ENCODE measurements at places on chromosomes 4 and X.
A peak's percentile ranks its signal among the peaks of the same experiment; 100 is the strongest.

GRCh38 chr4:11197631-11198341 lies 230.9 kb downstream of the HS3ST1 start:
- no peak for DNase-seq

DNA sequence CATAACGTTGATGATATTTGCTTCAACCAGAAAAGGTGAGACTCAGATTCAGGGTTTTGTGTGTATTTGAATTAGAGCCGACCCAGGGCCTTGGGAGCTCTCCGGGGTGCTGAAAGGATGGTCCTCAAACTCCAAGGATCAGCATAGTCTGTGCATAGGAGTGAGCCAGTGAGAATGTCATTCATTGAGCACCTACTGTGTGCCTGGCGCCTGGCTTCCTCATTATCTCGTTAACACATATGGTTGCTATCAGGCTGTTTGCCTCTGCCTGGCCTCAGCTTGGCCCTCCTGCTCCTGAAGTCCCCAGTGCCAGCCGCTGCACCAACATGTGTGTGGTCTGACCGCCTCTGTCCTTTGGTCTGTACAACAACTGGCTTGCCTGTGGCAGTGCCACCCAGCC lies 25.1 kb upstream of the JAKMIP1 start:
- DNase-seq, result no peak

DNA sequence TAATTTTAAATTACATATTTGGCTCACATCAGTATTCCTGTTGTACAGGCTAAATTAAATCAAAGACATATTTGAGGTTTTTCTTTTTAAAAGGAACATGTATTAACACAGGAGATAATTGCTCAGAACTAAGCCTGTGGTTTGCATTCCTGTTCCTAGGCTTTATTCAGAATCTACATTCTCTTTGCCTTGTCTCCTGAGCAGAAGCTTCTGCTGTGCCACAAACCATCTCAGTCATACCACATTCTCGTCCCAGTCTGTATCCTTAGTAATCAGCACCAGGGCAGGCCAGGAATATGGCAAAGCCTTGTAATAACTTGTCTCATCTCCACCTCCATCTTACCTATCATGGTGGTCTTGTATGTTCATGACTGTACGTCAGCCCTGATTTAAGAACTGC lies 162.8 kb downstream of the ARHGAP24 start:
- DNase-seq, result no peak

- DNase-seq, result no peak
Observed at GRCh38 chrX:10124506-10125247, 32.1 kb upstream of the CLCN4 start.

DNA sequence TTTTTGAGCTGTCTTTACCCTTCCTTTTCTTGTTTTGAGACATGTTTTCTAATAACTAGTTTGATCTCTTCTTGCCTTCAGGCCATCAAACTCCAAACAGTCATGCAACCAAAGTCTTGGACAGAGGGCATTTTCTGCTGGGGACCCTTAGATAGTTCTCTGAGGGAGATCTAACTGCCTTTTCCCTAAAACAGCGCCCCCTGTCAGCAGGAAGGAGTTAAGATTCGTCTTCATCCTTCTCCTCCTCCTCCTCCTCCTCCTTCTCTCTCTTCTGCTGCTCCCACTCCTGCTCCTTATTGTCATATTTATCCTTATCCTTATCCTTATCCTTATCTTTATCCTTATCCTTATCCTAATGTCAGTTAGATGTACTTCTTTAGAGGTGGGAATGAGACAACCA lies 417.2 kb downstream of the TRAM1L1 start:
- no peak for DNase-seq

- DNase-seq, result no peak
Observed at GRCh38 chr4:186723292-186724057, at the start of gene FAT1. Gene FAT1, minus strand, starts transcription at chr4:186723856. Its CDS starts 14,029 bp downstream, at chr4:186709827.

GRCh38 chr4:24808955-24809354 lies 13.6 kb downstream of the SOD3 start:
- DNase-seq, result no peak

- DNase-seq, result no peak
Observed at GRCh38 chr4:20423420-20423819, 171.7 kb downstream of the SLIT2 start.

- peak; percentile 33 for DNase-seq
Observed at GRCh38 chrX:120485638-120486520, 16.8 kb upstream of the LAMP2 start.

DNA sequence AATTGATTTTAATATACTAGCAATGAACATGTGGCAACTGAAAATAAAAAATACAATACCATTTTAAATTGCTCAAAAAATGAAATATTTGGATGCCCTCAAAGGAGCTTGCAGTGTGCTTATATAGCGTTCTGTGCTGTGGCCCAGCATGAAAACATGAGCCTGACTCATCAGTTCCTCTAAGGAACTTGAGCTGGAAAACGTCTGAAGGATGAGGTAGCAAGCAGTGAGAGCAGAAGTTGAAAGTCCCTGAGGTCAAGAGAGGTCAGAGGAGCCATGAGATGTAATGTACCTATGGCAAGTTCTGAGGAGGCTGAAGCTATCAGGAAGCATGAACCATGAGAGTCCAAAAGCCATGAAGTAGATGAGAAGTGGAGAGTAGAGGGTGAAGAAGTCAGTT lies 59.7 kb downstream of the HMGB3 start:
- no peak for DNase-seq

DNA sequence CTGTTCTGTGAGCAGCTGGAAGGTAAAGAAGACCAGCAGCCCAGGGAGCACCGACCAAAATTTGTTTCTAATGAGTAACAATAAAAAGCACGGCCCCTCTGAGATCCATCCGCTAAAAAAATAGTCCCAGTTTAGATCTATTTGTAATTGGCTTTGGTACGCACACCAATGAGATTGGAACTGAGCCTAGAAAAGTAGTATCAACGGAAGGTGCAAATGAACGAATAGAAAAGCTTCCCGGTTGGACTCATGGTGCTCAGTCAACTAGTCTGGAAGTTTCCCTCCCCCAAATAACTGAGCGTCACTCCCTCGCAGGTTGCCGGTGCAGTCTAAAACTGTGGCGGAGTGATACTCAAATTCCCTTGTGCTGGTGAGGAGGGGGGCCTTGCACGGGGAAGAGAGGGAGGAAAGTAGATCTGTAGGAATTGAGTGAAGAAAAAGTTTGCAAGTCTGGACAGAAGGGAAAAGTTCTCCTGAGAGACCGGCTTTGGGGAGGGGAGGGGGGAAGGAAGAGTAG lies at the start of gene COL4A5:
TSS of gene COL4A5 (plus strand) at position 413 of the 517 bp plus-strand sequence. CDS start 288 bp downstream, outside the sequence.
- no peak for DNase-seq

GRCh38 chrX:17214962-17215361 lies 160.0 kb upstream of the NHS start:
- no peak for DNase-seq

DNA sequence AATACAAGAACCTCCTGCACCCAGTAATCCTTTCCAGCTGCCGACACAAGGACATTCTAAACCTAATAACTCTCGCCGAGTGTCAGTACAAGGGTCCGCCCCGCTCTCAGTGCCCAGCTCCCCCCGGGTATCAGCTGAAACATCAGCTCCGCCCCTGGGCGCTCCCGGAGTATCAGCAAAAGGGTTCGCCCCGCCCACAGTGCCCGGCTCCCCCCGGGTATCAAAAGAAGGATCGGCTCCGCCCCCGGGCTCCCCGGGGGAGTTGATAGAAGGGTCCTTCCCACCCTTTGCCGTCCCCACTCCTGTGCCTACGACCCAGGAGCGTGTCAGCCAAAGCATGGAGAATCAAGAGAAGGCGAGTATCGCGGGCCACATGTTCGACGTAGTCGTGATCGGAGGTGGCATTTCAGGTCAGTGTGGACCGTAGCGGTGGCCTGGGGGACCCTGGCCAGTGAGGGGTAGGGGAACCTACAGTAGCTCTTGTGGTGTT lies at the start of gene MAOA:
TSS of gene MAOA (plus strand) at position 295 of the 490 bp plus-strand sequence. CDS start at position 338, 43 bp downstream.
- DNase-seq, result no peak

DNA sequence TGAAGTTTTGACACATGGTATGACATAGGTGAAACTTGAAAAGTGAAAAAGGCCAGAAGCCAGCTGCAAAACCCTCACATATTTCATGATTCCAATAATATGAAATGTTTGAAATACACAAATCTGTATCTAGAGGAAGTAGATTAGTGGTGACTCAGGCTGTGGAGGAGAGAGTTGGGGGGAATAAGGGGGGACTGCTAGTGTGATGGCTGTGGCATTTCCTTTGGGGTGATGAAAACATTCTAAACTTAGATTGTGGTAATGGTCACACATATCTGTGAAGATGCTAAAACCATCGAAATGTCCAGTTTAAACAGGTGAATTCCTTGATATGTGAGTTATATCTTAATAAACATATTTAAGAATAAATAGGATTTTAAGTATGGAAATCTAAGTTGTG lies 343.5 kb upstream of the SFRP2 start:
- no peak for DNase-seq

- DNase-seq, result no peak
Observed at GRCh38 chr4:74794382-74795010, at the start of gene BTC. Gene BTC, minus strand, starts transcription at chr4:74794523. Its CDS starts 198 bp downstream, at chr4:74794325.

DNA sequence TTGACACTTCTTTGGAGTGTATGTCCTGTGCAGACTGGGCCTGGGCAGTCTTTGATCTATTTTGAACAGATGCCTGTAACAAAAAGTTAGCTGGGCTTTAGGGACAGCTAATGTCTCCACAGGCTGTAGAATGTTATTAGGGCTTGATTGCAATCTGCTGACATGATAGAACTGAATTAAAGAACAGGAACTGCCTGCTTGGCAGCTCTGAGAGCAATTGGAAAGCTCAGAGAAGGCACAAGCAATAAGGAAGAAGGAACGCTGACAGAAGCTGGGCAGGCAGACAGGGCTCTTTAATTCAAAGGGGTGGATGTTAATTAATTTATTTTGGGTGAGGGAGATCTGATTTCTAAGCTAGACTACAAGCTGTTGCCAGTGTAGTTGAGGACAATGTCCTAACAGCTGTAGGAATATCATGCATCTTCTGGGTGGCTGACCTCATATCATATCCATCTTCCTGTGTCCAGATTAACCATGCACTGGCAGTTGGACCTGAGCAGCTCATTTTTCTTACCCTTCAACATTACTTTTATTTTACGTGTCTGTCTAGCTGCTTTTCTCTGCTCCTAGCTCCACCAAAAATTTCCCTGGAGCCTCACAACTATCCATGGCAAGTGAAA lies 20.7 kb upstream of the GRXCR1 start:
- DNase-seq, result no peak

GRCh38 chr4:159266981-159267868 lies 164.3 kb downstream of the RAPGEF2 start:
- DNase-seq, result no peak

DNA sequence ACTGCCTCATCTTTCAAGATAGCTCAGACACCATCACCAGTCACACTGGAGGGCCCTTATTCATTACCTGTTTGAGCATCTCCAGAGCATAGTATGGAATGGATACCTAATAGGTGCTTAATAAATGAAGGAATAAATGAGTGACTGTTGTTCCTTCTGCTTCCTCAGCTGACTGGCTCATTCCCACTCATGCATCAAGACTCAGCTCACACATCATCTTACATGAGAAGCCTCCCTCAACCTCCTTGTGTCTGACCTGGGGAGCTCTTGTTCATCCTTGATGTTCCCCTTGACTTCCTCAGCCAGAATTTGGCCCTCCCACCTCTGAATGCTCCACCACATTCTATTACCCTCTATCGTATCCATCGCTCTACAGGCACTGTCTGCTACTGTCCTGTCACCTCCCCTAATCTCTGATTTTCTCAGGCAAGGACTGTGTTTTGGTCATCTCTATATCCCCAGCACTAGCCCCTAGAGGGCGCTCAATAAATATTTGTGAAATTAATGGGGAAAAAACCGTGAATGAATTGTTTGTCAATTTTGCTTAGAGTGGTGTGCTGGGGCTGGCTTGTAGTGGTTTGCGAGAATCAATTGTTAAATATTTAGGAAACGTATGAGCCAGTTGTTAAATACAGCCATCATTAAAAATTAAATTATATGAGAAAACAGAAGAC lies 88.3 kb downstream of the NHSL2 start:
- DNase-seq, result no peak

DNA sequence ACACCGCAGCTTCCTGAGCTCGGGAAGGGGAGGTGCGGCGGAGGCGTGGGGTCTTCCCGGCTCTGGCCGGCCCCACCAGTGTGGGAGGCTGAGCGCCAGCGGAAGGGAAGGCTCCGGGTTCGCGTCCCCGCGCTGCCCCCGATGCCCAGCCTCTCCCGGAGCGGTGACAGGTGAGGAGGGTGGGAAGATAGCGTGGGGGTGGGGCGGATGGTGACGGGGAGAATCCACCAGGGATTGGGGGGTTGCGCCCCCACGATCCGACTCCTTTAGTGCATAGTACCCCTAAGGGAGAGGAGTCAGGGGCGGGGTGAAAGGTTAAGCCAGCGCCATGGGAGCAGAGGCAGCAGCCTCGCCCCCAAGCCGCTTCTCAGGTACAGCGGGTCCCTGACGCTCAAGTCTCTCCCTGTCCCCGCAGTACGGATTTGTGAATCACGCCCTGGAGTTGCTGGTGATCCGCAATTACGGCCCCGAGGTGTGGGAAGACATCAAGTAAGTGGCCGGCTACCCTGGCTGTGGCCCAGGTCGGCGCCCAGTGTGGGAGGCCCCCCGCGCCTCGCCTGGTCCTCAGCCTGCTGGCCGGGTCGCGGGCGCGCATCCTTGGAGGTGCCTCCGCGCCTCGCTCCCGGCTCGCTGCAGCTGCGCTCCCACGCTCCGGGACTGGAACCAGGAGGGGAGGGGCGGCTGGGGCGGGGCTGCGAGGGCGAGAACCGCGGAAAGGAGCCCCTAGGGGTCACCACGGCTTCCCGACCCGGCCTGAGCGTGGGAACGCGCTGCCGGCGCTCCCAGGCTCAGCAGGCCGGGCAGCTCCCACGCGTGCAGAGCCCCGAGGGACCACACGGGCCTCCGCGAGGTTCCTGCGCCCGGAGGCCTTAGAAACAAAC lies 791 bp downstream of the GUCY1B1 start:
- DNase-seq, result peak; percentile 1

- DNase-seq, result no peak
Observed at GRCh38 chr4:95124906-95125504, 367.2 kb downstream of the BMPR1B start.

DNA sequence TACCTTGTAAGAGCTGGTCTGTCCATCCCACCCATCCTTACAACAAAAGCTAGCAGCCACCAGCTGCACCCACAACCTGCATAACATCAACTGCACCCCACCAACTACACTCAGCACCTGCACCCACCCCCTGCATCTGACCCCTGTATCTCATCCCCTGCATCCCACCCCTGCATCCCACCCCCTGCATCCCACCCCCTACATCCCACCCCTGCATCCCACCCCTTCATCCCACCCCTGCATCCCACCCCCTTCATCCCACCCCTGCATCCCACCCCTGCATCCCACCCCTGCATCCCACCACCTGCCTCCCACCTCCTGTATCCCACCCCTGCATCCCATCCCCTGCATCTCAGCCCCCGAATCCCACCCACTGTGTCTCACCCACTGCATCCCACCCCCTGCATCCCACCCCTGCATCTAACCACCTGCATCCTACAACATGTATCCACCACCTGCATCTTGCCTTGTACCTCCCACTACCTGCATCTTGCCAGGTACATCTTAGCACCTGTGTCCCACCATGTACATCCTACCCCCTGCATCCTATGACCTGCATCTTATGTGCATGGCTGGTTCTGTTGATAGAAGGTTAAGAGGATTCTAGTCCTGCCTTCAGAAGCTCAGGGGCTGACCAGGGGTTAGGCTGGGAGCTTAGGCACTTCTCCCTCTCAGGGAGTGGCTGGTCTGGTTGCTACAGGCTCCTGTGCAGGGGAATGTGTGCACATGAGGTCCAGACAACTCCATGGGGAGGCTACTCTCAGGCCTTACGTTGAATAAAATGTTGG lies 9.4 kb downstream of the TMEM271 start:
- no peak for DNase-seq

- no peak for DNase-seq
Observed at GRCh38 chr4:133981327-133981726, 220.3 kb downstream of the PABPC4L start.

GRCh38 chr4:15897577-15897976 lies 41.0 kb downstream of the FGFBP1 start:
- DNase-seq, result no peak
